ENCODE measurements at places on chromosomes 4 and X.

- no peak for DNase-seq
Measured at GRCh38 chrX:113522814-113523213, 682.2 kb upstream of the AMOT start.

GRCh38 chr4:81601358-81601694, 129.6 kb upstream of the RASGEF1B start:
- DNase-seq: no peak

DNA sequence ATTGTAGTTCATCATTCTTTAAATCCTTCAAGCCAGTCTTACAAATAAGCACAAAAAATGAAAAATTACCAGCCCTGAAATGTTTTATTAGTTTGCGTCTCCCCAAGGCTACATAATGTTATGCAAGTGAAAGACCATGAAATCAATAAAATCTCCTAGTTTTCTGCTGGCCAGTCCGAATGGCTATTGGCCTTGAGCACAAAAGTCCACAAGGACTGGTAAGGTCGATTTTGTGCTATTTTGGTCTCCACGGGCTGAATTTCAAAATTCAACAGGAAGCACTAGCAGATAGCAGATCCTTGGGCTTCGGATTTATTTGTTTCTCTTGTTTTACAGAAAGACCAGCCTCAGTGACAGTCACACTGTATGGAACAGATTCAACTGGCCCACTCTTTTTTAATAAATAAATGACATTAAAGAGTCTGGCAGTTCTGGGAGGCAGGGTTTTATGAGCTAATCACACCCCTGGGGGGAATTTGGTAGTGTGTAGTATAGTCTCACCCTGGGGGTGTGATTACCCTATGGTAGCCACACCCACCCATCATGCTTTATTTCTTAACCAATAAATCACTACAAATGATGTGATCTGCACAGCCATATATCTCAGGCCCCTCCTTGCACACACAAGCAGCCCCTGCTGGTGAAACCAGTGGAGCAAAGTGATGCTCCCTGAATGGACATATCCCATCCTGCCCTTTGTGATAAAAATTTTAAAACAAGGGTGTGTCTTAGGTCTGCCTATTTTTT, 51.1 kb upstream of the TMEM33 start:
- no peak for DNase-seq

DNA sequence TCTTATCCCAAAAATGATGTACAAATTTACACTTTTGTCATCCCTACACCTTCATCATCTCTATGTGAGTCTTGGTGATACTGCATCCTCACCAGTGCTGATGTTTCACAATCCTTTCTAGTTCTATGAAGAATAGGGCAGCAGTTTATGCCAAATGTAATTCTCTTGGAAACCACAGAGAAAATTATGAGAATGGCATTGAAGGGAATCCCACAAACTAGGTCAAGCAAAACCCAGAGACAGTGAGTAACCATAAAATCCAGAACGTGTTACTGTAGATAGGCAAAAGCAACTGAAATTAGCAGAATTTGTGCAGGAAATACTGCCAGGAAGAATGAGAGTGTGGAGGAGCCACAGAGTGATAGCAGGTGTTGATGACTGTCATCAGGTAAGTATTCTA, 24.5 kb downstream of the IL15 start:
- no peak for DNase-seq

GRCh38 chr4:38819569-38819968, 15.0 kb upstream of the TLR1 start:
- no peak for DNase-seq

DNA sequence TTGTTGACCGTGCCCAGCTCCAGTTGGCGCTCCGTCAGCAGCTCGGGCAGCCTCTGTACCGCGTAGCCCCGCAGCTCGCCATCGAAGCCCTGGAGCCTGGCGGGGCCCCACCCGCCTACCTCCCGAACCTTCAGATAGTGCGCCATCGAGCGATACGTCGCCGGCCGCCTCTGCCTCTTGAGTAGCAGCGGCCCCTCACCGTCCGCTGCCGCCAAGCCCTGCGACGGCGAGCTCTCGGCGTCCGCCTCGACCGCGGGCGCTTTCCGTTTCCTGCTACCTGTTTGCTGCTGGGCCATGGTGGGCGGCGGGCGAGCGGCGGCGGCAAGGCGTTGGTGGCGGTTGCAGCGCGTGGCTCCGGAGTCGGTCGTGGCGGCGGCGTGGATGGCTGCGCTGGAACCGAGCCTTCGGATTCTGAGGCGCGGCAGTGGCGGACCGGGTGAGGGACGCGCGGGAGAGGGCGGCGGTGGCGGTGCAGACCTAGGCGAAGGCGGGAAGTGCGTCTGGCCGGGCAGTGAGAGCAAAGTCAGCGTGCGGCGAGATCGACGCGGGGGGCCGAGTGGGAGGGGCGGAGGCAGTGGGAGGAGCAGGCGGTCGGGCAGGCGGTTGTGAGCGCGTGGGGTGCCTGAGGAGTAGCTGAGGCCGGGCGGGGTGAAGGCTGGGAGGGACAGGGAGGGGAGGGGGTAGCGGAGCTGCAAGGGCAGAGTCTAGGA, at the start of gene DCAF12L1:
Gene DCAF12L1 (minus strand): TSS at position 502 of the 710 bp plus-strand sequence. CDS start 206 bp downstream, at position 296.
- DNase-seq: no peak

GRCh38 chrX:130770615-130771014, 132.4 kb downstream of the ENOX2 start:
- no peak for DNase-seq

GRCh38 chr4:189974056-189974455, 33.4 kb downstream of the FRG1 start:
- no peak for DNase-seq

DNA sequence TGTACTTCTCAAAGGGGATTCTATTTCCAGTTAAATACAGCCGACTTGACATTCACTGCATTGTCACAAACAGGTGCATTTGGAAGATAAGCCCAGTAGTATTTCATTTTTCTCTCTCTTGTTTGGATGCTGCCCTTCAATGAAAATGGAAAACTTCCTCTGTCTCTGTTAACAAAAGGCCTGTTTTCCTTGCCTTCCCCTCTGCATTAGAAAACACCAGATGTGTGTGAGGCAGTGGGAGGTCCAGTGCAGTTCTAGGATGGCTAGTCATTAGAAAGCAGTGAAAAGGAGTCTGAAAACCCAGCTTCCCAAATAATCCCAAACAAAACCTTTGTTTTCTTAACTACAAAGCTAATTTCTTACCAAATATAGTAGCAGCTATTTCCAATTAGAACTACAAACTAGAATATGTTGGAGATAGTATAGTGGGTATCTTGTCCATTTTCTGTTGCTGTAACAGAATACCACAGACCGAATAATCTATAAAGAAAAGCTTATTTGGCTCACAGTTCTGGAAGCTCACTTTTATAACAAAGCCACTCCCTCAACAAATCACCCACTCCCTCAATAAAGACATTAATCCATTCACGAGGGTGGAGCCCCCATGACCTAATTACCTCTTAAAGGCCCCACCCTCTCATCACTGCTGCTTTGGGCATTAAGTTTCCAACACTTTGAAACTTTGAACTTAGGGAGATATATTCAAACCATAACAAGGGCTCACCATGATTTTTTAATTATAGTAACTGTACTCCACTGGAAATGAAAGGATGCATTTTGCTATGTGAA, 452.1 kb upstream of the RPS6KA3 start:
- no peak for DNase-seq

DNA sequence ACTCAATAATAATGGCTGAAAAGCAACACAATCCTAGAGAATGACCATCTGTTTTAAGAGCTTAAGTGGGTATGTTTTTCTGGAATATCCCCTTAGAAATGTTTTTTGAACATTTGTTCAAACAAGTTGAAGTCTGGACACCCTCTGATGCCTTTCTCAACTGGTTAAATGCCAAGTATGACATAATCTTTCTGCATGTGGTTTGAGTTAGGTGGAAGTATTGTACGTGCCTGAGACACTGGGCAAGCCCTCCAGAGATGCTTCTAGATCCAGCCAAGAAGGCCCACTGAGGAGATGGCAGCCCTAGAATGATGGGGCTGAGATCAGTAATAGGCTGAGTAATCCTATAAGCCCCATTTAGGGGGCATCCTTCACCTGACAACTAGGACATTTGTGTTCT, 493.1 kb downstream of the MAGEE1 start:
- no peak for DNase-seq

- DNase-seq: no peak
Measured at GRCh38 chr4:139242511-139243051, 37.4 kb downstream of the MGARP start.

GRCh38 chr4:100294356-100294755, 104.1 kb upstream of the DDIT4L start:
- no peak for DNase-seq
